ENCODE measurements at places on chromosomes 6 and 20.

DNA sequence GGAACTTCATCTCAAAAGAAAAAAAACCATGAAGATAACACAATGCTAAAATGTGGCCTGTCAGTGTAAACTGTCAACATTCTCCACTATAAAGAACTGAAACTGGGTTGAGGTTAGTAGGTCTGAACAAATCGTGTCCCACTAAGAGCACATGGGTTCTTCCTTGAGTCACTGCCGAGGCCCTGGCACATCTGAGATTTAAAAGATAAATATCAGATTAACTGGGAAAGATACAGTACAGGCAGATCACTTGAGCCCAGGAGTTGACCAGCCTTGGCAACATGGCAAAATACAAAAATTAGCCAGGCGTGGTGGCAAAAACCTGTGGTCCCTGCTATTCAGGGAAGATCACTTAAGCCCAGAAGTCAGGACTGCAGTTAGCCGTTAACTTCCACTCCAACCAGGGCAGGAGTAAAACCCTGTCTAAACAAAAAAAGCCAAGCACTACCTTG lies 5.6 kb downstream of the EEF1A1 start:
- H3K4me1 ChIP-seq, result peaks cover 29% of the 10 kb centered on the region
- DNase-seq, result no peak
- H3K36me3 ChIP-seq, result peaks cover 48% of the 10 kb centered on the region
- H3K27me3 ChIP-seq, result peaks cover 4% of the 10 kb centered on the region
- H3K4me3 ChIP-seq, result peak overlapping the region; percentile 75
- H3K27ac ChIP-seq, result peak overlapping the region; percentile 92

GRCh38 chr20:16437387-16437996 lies 135.8 kb downstream of the KIF16B start:
- no peak overlapping the region for H3K27ac ChIP-seq
- DNase-seq, result no peak
- H3K4me3 ChIP-seq, result no peak overlapping the region
- H3K36me3 ChIP-seq, result peaks cover 21% of the 10 kb centered on the region
- no peaks in the 10 kb centered on the region for H3K27me3 ChIP-seq

- peaks cover 18% of the 10 kb centered on the region for H3K4me1 ChIP-seq
- no peak overlapping the region for H3K4me3 ChIP-seq
- DNase-seq, result no peak
- no peak overlapping the region for H3K27ac ChIP-seq
Measured at GRCh38 chr6:142185641-142186040, 38.6 kb downstream of the VTA1 start.

DNA sequence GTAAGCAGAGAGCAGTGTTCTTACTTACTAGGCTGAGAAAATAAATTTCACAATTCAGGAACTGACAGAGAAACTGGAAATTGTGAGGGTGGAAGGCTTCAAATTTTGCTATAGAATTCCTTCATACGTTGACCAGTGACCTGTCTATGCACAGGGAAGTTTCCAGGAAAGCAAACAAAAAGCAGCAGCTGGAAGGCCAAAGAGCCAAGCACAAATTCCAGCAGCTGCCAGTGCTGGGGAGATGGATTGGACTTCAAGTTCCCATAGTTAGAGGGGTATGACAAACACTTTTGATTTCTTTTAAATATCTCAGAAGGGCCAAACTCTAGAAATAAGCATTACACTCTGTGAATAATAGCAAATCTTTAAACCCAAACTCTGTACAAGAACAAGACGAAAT lies 299.1 kb upstream of the KCNQ5 start:
- no peak for DNase-seq
- no peaks in the 10 kb centered on the region for H3K4me1 ChIP-seq
- no peak overlapping the region for H3K27ac ChIP-seq
- H3K27me3 ChIP-seq, result no peaks in the 10 kb centered on the region
- no peak overlapping the region for H3K4me3 ChIP-seq

GRCh38 chr6:131581523-131581922 lies 8.5 kb downstream of the ARG1 start:
- H3K36me3 ChIP-seq, result peaks cover 13% of the 10 kb centered on the region
- no peaks in the 10 kb centered on the region for H3K27me3 ChIP-seq
- DNase-seq, result no peak
- no peak overlapping the region for H3K4me3 ChIP-seq
- H3K4me1 ChIP-seq, result no peaks in the 10 kb centered on the region
- no peak overlapping the region for H3K27ac ChIP-seq

GRCh38 chr6:41055149-41055548 lies 2.1 kb downstream of the APOBEC2 start:
- no peak for DNase-seq
- no peaks in the 10 kb centered on the region for H3K27me3 ChIP-seq
- H3K4me3 ChIP-seq, result no peak overlapping the region
- peaks cover 11% of the 10 kb centered on the region for H3K4me1 ChIP-seq

DNA sequence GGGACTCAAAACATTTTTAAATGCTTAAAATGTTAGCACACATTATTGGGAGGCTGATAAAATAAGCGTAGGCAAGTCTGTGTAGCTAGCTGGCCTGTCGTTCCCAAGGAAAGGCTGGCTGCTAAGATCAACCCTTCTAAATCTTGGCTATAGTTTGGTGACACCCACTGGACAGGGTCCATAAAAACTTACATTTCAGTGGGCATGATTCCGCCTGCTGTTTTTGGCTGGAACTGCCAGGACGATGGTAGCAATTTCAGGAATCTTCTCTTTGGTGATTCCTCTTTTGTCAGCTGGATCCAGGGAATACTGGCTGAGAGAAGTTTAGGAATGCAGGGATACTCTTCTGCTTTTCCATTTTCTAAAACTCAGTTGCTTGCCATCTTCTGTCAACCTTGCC lies 162.2 kb downstream of the NKAIN2 start:
- no peaks in the 10 kb centered on the region for H3K36me3 ChIP-seq
- no peak overlapping the region for H3K4me3 ChIP-seq
- no peak for DNase-seq
- peaks cover 6% of the 10 kb centered on the region for H3K27me3 ChIP-seq
- H3K27ac ChIP-seq, result no peak overlapping the region

GRCh38 chr20:49810491-49811190 lies 2.0 kb upstream of the SLC9A8 start:
- no peaks in the 10 kb centered on the region for H3K27me3 ChIP-seq
- DNase-seq, result no peak
- H3K27ac ChIP-seq, result peak overlapping the region; percentile 94
- no peaks in the 10 kb centered on the region for H3K36me3 ChIP-seq
- peaks cover 17% of the 10 kb centered on the region for H3K4me1 ChIP-seq

DNA sequence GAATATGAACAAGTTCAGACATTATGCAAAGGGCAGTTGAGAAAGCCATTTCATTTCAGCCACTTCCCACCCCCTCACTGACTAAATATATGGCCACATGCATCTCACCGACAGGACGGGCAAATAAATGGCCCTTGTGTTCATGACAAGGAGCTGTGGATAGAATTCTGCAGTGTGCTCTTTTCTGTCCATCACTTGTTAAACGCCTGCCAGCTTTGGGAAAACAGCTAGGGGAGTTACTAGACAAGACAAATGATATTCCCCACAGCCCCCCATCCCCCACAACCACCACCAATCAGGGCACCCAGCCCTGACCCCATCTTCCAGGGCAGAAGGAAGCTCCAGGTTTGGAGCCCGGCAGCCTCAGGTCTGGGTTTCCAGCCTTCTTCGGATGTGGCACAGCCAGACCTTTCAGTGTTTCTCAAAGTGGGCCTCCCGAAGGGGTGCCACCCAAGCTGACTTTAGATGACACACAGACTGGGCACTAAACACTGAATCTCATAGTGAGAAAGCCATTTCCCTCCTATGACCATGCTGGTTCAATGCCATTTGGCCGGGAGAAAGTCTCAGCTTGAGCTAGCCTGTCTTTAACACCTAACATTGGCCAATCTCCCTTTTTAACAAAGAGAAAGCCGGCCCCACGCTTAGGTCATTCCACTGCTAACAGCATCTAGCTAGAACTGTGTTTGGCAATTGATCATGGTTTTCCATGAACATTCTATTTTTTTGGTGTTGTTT lies 4.0 kb upstream of the RIPOR3 start:
- no peak for DNase-seq
- peaks cover 29% of the 10 kb centered on the region for H3K4me1 ChIP-seq
- peak overlapping the region; percentile 11 for H3K27ac ChIP-seq
- peaks cover 20% of the 10 kb centered on the region for H3K27me3 ChIP-seq
- no peaks in the 10 kb centered on the region for H3K36me3 ChIP-seq
- peak overlapping the region; percentile 23 for H3K4me3 ChIP-seq

DNA sequence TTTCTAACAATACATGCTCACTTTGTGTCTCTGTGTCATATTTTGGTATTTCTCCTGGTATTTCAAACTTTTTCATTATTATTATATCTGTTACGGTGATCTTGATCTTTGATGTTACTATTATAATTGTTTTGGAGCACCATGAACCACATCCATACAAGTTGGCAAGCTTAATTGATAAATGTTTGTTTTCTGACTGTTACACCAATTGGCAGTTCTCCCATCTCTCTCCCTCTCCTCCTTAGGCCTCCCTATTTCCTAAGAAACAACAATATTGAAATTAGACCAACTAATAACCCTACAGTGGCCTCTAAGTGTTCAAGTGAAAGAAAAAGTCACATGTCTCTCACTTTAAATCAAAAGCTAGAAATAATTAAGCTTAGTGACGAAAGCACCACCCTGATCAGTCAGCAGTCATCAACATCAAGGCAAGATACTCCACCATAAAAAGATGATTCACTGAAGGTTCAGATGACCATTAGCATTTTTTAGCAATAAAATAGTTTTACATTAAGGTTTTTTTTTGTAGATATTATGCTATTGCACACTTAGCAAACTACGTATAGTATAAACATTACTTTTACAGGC lies 61.5 kb downstream of the IBTK start:
- H3K4me1 ChIP-seq, result no peaks in the 10 kb centered on the region
- DNase-seq, result no peak
- H3K36me3 ChIP-seq, result peaks cover 37% of the 10 kb centered on the region
- no peaks in the 10 kb centered on the region for H3K27me3 ChIP-seq

DNA sequence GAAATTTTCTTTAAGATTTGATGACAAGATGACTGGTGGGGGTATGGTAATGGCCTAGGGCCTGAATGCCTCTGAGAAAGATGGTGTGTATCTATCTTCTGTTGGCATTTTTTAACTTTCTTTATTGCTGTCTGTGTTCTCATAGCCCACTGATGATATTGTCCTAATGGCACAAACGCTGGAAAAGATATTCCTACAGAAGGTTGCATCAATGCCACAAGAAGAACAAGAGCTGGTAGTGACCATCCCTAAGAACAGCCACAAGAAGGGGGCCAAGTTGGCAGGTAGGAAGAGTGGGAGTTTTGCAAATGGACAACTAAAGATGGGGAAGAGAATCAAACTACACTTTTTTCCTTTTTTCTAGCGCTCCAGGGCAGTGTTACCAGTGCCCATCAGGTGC lies 7.5 kb downstream of the BRD2 start:
- peaks cover 21% of the 10 kb centered on the region for H3K4me1 ChIP-seq
- DNase-seq, result no peak
- peak overlapping the region; percentile 41 for H3K27ac ChIP-seq
- peaks cover 3% of the 10 kb centered on the region for H3K27me3 ChIP-seq

DNA sequence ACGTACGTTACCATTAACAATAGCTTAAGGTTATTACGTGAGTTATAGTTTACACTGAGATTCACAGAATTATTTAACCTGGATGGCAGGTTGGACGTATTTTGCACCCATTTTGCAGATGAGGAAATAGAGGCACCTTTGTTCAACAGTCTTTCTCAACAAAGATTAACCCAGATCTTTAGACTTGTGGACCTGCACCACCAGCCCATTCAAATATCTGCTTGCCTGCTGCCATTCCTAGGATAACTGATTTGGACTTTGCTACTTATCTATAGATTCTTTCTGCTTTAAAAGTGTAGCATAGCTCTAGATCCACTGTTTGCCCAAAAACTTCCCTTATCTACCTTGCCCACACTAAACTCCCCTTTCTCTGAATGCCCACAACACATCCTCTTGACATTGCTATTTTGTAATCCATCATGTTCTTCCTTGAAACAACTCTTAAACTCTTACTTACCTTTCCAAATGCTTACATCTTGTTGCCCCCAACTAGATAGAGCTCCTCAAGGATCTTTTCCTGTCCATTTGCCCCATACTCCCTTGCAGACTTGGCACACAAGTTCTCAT lies 56.4 kb upstream of the TNFAIP3 start:
- H3K4me1 ChIP-seq, result peaks cover 27% of the 10 kb centered on the region
- no peak overlapping the region for H3K4me3 ChIP-seq
- DNase-seq, result no peak
- peak overlapping the region; percentile 80 for H3K27ac ChIP-seq
- no peaks in the 10 kb centered on the region for H3K36me3 ChIP-seq

- H3K36me3 ChIP-seq, result peaks cover 7% of the 10 kb centered on the region
- H3K4me1 ChIP-seq, result peaks cover 10% of the 10 kb centered on the region
- no peak for DNase-seq
- H3K4me3 ChIP-seq, result no peak overlapping the region
Measured at GRCh38 chr6:109451376-109451775, 4.2 kb downstream of the MICAL1 start.
